ENCODE measurements at places on chromosomes 11 and 22. TPM values are rescaled to one million over a fixed set of nuclear protein-coding genes. Genes with fewer than 3 reads are reported as not detected.

DNA sequence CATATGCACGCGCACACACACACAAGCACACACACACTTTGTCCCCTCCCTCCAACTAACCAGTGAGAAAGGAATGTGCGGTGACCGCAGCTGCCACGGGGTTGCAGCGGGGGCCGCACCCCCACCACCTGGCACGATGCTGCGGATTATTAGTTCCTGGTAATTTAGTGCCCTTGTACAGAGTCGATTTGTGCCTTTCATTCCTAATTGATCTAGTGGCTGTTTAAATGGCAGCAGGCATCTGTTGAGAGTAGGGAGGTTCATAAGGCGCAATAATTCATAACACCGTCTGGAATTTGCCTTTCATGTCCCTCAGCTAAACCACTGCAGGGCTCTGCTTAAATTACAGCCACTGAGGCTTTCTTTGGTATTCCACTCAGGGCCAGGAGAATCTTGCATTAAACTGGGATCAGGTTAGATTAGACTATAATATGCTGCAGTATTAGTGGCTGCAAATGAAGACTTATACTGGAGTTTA is 113.7 kb downstream of the FEZ1 start:
- no peak overlapping the region for H3K4me3 ChIP-seq
- H3K36me3 ChIP-seq, result no peaks in the 10 kb centered on the region
- H3K27me3 ChIP-seq, result no peaks in the 10 kb centered on the region
- no peak for DNase-seq
- no peaks in the 10 kb centered on the region for H3K4me1 ChIP-seq

GRCh38 chr22:46794067-46794466 is 31.6 kb downstream of the TBC1D22A start:
- no peak overlapping the region for H3K4me3 ChIP-seq
- DNase-seq, result no peak
- H3K4me1 ChIP-seq, result no peaks in the 10 kb centered on the region

DNA sequence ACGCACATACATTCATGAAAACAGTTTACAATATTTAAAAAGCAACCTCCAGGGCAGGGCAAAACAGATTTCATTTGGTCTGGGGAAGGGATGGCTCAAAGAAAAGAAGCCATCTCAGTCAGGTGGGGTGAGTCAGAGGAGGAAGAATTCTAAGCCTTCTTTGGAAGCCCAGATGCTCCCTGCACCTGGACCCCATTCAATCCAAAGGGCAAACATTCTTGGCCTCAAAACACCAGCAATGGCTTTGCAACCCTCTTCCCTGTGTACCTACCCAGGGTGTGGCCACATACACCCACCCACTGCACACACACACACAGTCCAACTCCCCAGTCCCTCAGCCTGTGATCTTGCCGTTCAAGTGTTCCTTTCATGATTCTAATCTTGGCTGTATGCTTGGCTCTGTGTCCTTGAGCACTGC is 2.0 kb downstream of the KCNE3 start:
- H3K27me3 ChIP-seq, result no peaks in the 10 kb centered on the region
- no peak for DNase-seq
- no peak overlapping the region for H3K27ac ChIP-seq

Gene C11orf91
- not detected for total RNA-seq
